ENCODE measurements at places on chromosomes 2 and 18. TPM values are rescaled to one million over a fixed set of nuclear protein-coding genes. Genes with fewer than 3 reads are reported as not detected.

B3GNT7 gene
- 64.5 TPM for total RNA-seq

RPRM gene
- not detected for total RNA-seq

DNA sequence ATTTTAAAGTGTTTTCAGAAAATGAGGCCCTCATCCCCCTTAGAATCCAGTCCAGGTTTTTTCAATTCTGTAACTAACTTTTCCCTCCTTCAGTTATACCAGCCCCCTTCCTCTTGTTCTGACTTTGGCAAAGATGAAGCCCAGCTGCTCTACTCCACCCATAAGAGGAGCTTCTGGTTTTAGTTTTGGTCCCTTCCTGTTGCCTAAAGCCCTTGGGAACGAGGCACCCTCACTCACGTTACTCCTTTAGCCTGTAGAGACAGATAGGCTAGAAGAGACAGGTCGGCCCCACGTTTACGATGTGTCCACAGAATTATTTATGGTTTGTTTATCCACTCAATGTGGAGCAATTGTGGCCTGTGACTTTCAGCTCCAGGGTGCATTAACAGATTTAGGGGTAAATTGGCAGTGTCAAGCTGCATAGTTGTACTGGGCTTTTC, 454.2 kb upstream of the TNP1 start:
- no peaks in the 10 kb centered on the region for H3K27me3 ChIP-seq
- H3K36me3 ChIP-seq: no peaks in the 10 kb centered on the region
- no peaks in the 10 kb centered on the region for H3K4me1 ChIP-seq
- H3K4me3 ChIP-seq: no peak overlapping the region
- H3K27ac ChIP-seq: no peak overlapping the region
- DNase-seq: no peak

GRCh38 chr18:9404565-9405060, 70.0 kb downstream of the TWSG1 start:
- no peak overlapping the region for H3K27ac ChIP-seq
- peak overlapping the region; percentile 17 for H3K4me3 ChIP-seq
- no peaks in the 10 kb centered on the region for H3K4me1 ChIP-seq
- H3K36me3 ChIP-seq: no peaks in the 10 kb centered on the region
- no peaks in the 10 kb centered on the region for H3K27me3 ChIP-seq

DNA sequence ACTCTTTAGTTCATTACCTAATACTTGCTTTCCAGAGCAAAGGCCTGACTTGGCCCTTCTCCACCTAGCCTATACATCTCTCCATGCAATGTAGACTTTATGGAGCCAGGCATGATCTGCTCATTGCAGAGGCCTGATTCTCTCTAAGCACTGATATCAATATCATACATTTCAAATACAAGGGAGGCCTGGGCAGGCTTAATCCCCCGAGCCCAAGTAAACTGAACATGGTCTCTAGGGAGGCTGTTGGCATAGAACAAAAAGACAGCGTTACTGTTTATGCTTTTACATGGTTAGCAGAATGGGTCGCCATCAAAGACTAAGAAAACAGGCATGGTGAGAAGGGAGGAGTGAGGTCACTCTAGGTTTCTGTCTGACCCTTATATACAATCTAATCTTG, 695.1 kb downstream of the ZEB2 start:
- DNase-seq: no peak
- no peaks in the 10 kb centered on the region for H3K4me1 ChIP-seq
- no peaks in the 10 kb centered on the region for H3K36me3 ChIP-seq

- no peak overlapping the region for H3K27ac ChIP-seq
- no peaks in the 10 kb centered on the region for H3K4me1 ChIP-seq
- H3K27me3 ChIP-seq: no peaks in the 10 kb centered on the region
Measured at GRCh38 chr2:70686577-70687460, 81.2 kb downstream of the ADD2 start.
